ENCODE measurements at places on chromosomes 11 and 22.

- H3K4me3 ChIP-seq, result no peak overlapping the region
- DNase-seq, result no peak
- peaks cover 28% of the 10 kb centered on the region for H3K36me3 ChIP-seq
Measured at GRCh38 chr11:77882396-77882795, 61.5 kb downstream of the AAMDC start.

DNA sequence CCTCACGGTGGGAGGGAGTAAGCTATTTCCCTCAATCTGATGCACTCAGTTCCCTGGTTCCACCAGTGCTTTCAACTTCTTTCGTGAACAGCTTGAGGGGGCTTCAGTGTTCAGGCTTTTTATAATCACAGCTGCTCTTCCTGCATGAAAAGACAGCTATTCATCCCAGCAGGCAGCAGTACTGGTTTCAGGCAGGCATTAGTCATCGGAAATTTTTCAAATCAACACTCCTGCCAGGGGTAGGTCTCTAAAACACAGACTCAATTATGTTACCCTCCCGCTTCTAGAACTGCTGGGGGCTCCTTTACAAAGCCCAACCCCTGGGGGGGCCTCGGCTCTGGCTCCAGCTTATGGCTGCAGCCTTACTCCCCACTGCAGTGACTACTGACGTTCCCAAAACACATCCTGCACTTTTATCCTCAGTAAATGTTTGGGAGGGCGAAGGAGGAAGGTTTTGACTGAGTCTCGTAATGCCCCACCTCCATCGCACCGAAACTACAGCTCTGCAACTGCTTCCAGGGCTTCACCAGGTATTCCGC, 5.8 kb downstream of the POLDIP3 start:
- peaks cover 39% of the 10 kb centered on the region for H3K36me3 ChIP-seq
- H3K27ac ChIP-seq, result peak overlapping the region; percentile 56
- H3K4me1 ChIP-seq, result peaks cover 44% of the 10 kb centered on the region
- no peaks in the 10 kb centered on the region for H3K27me3 ChIP-seq
- DNase-seq, result no peak

GRCh38 chr22:17734187-17734586, 40.1 kb downstream of the BID start:
- H3K27ac ChIP-seq, result peak overlapping the region; percentile 18
- peak; percentile 71 for DNase-seq
- peaks cover 14% of the 10 kb centered on the region for H3K4me1 ChIP-seq
- no peak overlapping the region for H3K4me3 ChIP-seq

DNA sequence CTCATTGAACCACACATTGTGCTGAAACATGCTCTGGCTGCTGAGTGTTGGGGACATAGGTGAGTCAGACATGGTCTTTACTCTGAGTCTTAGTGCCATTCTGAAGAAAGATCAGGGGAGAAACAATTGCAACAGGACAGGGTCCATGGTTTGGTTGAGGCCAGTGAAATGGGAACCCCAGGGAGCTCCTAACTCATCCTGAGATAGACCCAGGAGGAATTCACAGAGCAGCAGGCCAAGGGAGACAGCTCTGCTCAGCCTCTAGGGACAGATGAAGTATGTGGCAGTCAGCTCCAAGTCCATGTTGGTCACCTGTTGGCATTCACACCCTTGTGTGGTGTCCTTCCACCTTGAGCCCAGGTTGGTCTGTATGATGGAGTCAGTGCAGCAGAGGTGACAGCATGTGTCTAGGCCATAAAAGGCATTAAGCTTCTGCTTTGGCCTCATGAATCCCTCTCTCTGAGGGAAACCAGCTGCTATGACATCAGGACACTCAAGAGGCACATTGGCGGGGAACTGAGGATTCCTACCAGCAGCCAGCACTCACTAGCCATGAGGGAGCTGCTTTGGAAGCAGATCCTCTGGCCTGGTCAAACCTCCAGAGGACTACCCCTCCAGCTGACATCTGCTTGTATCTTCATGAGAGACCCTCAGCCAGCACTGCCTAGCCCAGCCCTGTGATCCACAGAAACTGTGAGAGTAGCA, 50.3 kb upstream of the MYEOV start:
- no peak overlapping the region for H3K4me3 ChIP-seq
- no peak overlapping the region for H3K27ac ChIP-seq
- peaks cover 22% of the 10 kb centered on the region for H3K4me1 ChIP-seq
- peaks cover 13% of the 10 kb centered on the region for H3K27me3 ChIP-seq
- H3K36me3 ChIP-seq, result no peaks in the 10 kb centered on the region

GRCh38 chr22:44667829-44668189, 34.2 kb upstream of the PRR5 start:
- peaks cover 1% of the 10 kb centered on the region for H3K36me3 ChIP-seq
- H3K4me1 ChIP-seq, result peaks cover 44% of the 10 kb centered on the region
- H3K27me3 ChIP-seq, result peaks cover 11% of the 10 kb centered on the region
- DNase-seq, result peak; percentile 94
- peak overlapping the region; percentile 81 for H3K27ac ChIP-seq

- H3K27ac ChIP-seq, result no peak overlapping the region
- no peaks in the 10 kb centered on the region for H3K27me3 ChIP-seq
- no peak overlapping the region for H3K4me3 ChIP-seq
- DNase-seq, result no peak
Measured at GRCh38 chr22:42892571-42893316, 35.7 kb upstream of the ARFGAP3 start.

GRCh38 chr11:133790995-133791394, 54.3 kb downstream of the SPATA19 start:
- H3K27me3 ChIP-seq, result peaks cover 28% of the 10 kb centered on the region
- peak; percentile 34 for DNase-seq
- no peak overlapping the region for H3K4me3 ChIP-seq
- no peaks in the 10 kb centered on the region for H3K4me1 ChIP-seq

- no peaks in the 10 kb centered on the region for H3K27me3 ChIP-seq
- DNase-seq, result no peak
- H3K36me3 ChIP-seq, result no peaks in the 10 kb centered on the region
- no peaks in the 10 kb centered on the region for H3K4me1 ChIP-seq
- no peak overlapping the region for H3K4me3 ChIP-seq
- H3K27ac ChIP-seq, result no peak overlapping the region
Measured at GRCh38 chr22:27381960-27382742, 419.4 kb downstream of the MN1 start.
